ENCODE measurements at places on chromosomes 13 and 19.

GRCh38 chr13:111486331-111486730, 165.9 kb downstream of the TEX29 start:
- no peak for DNase-seq

DNA sequence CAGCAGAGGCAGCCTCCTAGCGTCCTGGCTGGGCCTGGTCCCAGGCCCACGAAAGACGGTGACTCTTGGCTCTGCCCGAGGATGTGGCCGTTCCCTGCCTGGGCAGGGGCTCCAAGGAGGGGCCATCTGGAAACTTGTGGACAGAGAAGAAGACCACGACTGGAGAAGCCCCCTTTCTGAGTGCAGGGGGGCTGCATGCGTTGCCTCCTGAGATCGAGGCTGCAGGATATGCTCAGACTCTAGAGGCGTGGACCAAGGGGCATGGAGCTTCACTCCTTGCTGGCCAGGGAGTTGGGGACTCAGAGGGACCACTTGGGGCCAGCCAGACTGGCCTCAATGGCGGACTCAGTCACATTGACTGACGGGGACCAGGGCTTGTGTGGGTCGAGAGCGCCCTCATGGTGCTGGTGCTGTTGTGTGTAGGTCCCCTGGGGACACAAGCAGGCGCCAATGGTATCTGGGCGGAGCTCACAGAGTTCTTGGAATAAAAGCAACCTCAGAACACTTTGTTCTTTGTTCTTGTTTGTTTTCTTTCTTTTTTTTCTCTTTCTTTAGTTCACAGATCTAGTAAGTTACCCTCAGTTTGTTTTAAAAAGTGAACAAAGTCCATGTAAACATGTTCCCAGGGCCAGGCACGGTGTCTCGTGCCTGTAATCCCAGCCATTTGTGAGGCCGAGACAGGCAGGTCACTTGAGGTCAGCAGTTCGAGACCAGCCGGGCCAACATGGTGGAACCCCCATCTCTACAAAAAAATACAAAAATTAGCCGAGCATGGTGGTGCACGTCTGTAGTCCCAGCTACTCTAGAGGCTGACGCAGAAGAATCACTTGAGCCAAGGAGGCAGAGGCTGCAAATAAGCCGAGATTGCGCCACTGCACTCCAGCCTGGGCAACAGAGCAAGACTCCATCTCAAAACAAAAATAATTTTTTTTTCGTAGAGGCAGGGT, 10.2 kb downstream of the ANGPTL4 start:
- no peak for DNase-seq

- DNase-seq, result no peak
These were observed 64.4 kb upstream of the NPAS1 start for GRCh38 chr19:46954993-46955812.

GRCh38 chr19:3041761-3042620, 12.9 kb upstream of the TLE2 start:
- DNase-seq, result no peak

DNA sequence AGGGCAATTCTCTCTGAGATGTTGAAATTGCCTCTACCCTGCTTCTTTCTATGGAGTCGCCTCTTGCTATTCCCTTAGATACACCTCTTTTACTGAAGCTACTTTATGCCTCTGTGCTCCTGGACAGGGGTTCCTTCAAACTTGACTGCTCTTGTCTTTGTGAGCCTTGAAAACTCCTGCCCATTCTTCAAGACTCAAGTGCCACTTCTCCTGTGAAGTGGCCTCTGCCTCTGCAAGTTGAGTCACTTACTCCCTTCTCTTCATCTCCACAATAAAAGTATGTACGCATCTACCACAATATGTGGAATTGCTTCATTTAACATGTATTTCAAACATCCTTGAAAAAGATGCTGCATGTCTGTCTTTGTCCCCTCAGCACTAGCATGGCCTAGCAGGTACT, 66.0 kb upstream of the TPP2 start:
- no peak for DNase-seq

DNA sequence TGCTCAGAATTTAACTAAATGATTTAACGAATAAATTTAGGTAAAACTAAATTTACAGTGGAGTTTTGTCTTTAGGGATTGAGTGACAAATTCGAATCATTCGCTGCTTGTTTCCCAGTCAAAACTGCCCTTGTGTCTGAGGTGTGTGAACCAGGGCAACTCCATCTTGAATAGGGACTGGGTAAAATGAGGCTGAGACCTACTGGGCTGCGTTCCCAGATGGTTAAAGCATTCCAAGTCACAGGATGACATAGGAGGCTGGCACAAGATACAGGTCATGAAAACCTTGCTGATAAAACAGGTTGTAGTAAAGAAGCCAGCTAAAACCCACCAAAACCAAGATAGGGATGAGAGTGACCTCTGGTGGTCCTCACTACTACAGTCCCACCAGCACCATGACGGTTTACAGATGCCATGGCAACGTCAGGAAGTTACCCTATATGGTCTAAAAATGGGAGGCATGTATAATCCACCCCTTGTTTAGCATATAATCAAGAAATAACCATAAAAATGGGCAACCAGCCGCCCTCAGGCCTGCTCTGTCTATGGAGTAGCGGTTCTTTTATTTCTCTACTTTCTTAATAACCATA, 10.2 kb upstream of the ANKRD10 start:
- DNase-seq, result peak; percentile 24

GRCh38 chr19:51688671-51689571, 4.2 kb upstream of the SPACA6 start:
- DNase-seq, result peak; percentile 77

- DNase-seq, result no peak
These were observed 10.1 kb downstream of the TMEM255B start for GRCh38 chr13:113769106-113769505.

DNA sequence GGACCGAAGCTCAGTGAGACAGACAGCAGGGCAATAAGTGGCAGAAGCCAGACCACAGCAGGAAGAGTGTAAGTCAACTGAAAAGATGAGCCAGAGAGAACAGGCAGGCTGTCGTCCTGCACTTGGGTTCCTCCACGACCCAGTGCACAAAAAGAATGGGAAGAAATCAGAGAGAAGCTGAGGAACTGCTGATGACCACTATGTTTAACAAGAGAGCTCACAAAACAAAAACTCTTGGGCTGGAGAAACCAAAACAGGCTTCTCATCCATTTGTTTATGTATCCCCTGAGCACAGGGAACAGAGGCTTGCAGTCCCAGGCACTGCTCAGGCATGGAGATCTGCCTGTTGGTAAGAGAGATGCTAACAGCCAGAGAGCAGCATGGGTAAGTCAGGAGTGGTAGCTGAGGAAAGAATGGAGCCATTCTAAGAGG, 14.0 kb downstream of the AKAP8L start:
- DNase-seq, result no peak

- DNase-seq, result no peak
These were observed 27.2 kb downstream of the RCBTB2 start for GRCh38 chr13:48505597-48506091.

Measured in nephron progenitor cell (in vitro differentiated cells).